ENCODE measurements at places on chromosomes 2 and 18.

DNA sequence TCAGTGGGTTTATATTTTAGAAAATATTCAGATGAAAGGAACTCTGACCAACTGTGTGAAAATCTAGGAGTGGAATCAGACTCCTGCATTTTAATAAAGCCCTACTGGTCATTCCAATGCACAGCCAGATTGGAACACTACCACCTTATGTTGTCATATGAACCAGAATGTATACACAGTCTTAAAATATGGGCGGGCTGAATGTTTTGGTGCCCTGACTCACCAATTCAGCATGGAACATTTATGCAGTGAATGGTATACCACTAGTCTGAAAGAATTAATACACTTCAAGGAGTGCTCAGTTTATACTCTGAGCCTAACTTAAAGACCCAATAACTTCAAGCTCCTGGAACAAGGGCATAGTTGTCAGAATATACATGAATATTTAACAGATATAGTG lies 280.9 kb upstream of the TCF4 start:
- DNase-seq = no peak

- DNase-seq = no peak
These were observed 980 bp upstream of the SPTBN1 start for GRCh38 chr2:54455131-54455562.

GRCh38 chr2:235864733-235865515 lies 303.3 kb downstream of the GBX2 start:
- no peak for DNase-seq

DNA sequence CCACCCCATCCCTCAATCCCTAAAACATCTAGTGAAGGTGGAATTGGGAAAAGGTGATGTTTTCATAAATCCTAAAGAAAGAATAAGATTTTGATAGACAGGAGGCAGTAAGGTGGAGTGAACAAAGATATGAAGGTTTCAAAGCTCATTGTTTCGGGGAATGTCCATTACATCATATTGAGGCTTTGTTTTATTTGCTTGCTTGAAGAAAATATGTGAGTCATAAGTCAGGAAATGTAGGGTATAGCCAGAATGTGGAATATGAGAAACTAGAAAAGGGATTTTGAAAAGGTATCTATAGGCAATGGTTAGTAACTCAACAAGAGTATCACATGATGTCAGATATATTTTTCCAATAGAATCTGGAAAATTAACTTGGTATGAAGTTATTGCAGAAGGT lies 1178.5 kb upstream of the ACVR2A start:
- no peak for DNase-seq

DNA sequence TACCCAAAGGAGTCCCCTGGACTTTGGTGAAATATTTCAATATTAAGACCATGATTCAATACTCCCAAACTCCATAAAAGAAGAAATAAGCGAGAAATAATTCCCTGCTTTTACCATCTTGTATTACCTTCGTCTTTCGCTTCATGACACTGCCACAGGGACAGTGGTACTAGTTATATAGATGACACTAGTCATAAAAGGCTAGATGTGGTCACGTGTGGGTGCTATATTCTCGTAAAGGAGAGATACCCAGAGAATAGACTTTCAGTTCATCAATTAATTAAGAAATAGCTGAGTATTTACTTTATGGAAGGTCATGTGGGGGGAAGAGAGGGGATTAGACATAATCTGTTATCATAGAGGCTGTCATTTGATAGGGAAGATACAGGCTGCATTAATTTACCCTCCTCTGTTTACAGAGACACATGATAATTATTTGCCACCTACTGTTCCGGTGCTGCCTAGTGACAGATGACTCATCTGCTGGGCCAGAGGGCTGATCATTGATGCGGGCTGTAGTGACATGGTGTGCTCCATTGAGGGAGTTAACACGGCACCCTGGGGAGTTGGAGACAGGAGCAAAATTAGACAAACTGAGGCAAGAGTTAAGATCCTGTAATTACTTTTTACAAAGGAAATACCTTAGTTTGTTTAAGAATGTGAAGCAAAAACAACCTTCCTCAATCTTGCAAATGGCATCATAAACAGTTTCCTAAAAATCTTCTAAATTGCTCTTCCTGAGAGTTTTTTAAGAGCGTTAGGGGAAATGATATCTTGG lies 78.2 kb upstream of the ITGB6 start:
- DNase-seq = no peak

GRCh38 chr2:25684577-25685473 lies 11.4 kb upstream of the DTNB start:
- DNase-seq = no peak
